ENCODE measurements at places on chromosomes 7 and 10. TPM values are rescaled to one million over a fixed set of nuclear protein-coding genes. Genes with fewer than 3 reads are reported as not detected.

- H3K4me1 ChIP-seq: peaks cover 2% of the 10 kb centered on the region
- no peak overlapping the region for H3K27ac ChIP-seq
- no peaks in the 10 kb centered on the region for H3K36me3 ChIP-seq
- no peak for DNase-seq
These were observed 17.2 kb downstream of the PILRA start for GRCh38 chr7:100390286-100391009.

DNA sequence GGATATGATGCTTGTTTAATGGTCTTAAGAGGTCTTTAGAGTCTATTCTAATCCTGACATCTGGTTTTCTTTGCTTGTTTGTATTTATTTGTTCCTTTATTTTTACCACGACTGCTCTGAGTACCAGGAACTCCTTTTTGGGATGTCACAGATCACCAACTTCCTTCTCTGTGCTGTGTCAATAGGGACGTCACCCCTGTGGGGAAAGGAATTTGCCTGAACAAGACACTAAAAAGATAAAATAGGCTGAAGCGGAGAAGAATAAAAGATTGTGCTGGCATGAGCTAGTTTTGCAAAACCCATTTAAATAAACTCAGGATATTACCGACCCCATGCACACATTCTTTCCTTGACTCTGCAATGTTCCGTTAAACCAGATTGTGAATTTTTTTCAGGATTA is 27.7 kb downstream of the MGMT start:
- peak; percentile 32 for DNase-seq
- H3K4me1 ChIP-seq: peaks cover 2% of the 10 kb centered on the region
- H3K4me3 ChIP-seq: no peak overlapping the region

- H3K36me3 ChIP-seq: no peaks in the 10 kb centered on the region
- peaks cover 5% of the 10 kb centered on the region for H3K4me1 ChIP-seq
- H3K27ac ChIP-seq: no peak overlapping the region
- H3K27me3 ChIP-seq: peaks cover 27% of the 10 kb centered on the region
- DNase-seq: peak; percentile 9
- H3K4me3 ChIP-seq: no peak overlapping the region
These were observed 39.8 kb downstream of the ZEB1 start for GRCh38 chr10:31358688-31359330.

GRCh38 chr10:100346351-100346764 is 675 bp upstream of the SCD start:
- peaks cover 5% of the 10 kb centered on the region for H3K36me3 ChIP-seq
- DNase-seq: peak; percentile 73
- H3K4me3 ChIP-seq: peak overlapping the region; percentile 74
- H3K27ac ChIP-seq: no peak overlapping the region

- H3K36me3 ChIP-seq: no peaks in the 10 kb centered on the region
- H3K27ac ChIP-seq: no peak overlapping the region
- H3K4me1 ChIP-seq: no peaks in the 10 kb centered on the region
- H3K27me3 ChIP-seq: no peaks in the 10 kb centered on the region
- no peak for DNase-seq
These were observed 125.5 kb downstream of the GRM3 start for GRCh38 chr7:86768967-86769760.

- H3K36me3 ChIP-seq: no peaks in the 10 kb centered on the region
- no peaks in the 10 kb centered on the region for H3K27me3 ChIP-seq
- H3K27ac ChIP-seq: no peak overlapping the region
- DNase-seq: no peak
- no peaks in the 10 kb centered on the region for H3K4me1 ChIP-seq
These were observed 238.0 kb upstream of the PPP2R2D start for GRCh38 chr10:131662851-131663250.

DNA sequence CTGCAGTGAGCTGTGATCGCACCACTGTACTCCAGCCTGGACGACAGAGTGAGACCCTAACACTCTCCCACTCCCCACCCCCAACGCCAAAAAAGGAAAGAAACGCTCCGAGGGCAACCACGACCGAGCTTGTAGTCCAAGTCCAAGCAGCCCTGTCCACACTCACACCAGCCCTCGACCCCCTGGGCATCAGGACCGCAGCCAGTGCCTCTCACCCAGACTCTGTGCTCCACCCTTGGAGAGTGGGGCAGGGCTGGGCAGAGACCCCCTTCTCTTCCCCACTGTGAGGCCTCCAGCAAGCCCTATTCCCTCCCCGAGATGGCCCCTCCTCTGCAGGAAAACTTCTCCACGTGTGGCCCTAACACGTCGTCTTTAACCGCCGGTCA is 82.6 kb downstream of the FOXL3 start:
- no peak overlapping the region for H3K27ac ChIP-seq
- no peak overlapping the region for H3K4me3 ChIP-seq
- H3K36me3 ChIP-seq: no peaks in the 10 kb centered on the region
- DNase-seq: no peak
- H3K27me3 ChIP-seq: no peaks in the 10 kb centered on the region

DNA sequence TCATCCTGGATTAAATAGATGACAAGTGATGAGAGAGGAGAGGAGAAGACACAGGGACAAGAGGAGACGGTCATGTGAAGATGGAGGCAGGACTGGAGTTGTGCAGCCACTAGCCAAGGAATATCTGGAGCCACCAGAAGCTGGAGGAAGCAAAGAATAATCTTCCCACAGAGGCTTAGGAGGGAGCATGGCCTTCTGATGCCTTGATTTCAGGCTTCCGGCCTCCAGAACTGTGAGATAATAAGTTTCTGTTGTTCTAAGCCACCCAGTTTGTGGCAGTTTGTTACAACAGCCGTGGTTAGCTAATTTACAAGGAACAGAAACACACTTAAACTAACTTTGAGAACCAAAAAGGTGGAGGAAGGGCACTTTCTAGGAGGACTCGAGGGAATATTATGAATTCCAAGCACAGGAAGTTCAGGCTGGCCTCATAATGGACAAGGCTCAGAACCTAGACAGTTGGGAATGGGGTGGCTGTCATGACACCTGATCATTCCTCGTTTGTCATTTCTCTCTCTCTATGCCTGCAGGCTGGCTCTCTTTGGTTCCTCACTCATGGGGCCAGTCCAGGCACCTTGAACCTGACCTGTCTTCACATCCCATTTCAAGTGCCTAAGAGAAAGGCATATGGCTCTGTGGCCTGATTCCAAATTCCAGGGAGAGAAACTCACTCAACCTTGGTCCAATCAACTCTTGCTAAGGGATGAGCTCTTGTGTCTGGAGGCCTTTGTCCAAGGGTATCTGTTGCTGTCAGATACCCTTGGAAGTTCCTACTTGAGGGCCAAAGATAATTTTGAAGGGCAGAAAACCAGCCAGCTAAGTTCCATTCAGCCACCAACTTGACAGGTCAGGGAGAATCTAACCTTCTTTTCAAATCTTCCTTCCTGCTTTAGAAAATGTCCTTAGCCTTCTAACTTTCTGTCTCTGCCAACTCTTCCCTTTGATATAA is 33.5 kb upstream of the PDZD8 start:
- no peaks in the 10 kb centered on the region for H3K27me3 ChIP-seq
- H3K36me3 ChIP-seq: no peaks in the 10 kb centered on the region
- no peak for DNase-seq
- H3K4me1 ChIP-seq: no peaks in the 10 kb centered on the region

DNA sequence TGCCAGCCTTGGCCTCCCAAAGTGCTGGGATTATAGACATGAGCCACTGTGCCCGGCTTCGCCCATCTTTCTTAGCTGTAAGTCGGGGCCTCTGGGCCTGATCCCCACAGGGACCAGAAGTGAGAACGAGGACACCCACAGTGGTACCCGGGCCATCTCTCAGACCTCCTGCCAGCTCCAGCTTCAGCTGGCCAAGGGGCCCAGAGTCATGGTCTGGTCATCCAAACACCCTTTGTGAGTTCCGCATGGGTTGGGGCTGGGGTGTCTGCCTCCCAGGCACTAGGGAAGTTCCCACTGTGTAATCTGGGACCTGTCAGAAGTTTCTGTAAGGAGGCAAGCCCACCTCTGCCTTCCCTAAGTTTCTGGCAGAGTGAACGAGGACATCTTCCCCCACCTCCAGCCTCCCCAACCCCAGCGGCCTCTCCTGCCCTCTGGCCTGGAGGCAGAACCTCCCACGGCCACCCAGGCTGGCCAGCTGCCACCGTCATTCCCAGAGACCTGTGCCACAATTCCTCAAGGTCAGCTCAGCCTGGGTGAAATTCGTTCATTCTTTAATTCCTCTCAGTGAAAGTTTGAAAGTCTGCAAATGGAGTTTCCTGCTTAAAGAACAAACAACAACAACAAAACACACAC is 19.5 kb upstream of the FOXL3 start:
- no peaks in the 10 kb centered on the region for H3K36me3 ChIP-seq
- no peak overlapping the region for H3K4me3 ChIP-seq
- no peak for DNase-seq
- H3K27ac ChIP-seq: no peak overlapping the region

DNA sequence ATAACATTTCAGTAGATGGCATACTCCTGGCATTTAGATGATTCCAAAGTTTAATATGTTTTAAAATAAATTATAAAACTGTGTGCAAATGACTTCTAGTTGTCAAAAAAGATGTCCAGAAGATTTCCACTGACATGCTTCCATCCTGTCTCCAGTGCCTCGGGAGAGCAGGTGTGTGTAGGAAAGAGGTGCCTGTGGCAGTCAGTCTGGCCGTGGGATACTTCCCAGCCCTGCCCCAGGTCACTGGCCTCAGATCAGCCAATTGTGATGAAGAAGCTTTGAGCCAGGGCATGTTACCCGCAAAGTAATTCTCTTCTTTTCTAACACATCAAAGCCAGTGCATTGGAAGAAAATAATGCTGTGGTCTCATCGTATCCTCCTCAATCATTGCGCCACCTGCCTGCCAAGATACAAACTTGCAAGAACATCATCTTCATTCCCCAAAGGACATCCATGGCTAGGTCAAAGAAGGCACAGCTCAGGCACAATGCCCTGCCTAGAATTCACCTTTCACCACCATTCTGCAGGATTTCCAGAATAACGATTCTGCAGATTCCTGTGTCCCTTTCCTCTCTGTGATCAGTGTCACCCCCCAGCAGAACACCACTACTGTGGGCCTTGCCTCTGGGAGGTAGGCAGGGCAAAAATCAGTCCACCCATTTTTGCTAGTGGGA is 6.3 kb upstream of the KCNMA1 start:
- no peaks in the 10 kb centered on the region for H3K4me1 ChIP-seq
- H3K36me3 ChIP-seq: no peaks in the 10 kb centered on the region
- H3K27me3 ChIP-seq: peaks cover 7% of the 10 kb centered on the region
- DNase-seq: peak; percentile 47
- no peak overlapping the region for H3K4me3 ChIP-seq

- no peak overlapping the region for H3K27ac ChIP-seq
- H3K27me3 ChIP-seq: no peaks in the 10 kb centered on the region
- no peaks in the 10 kb centered on the region for H3K4me1 ChIP-seq
- no peak for DNase-seq
These were observed 236.2 kb downstream of the FGFR2 start for GRCh38 chr10:121362026-121362425.

- H3K27ac ChIP-seq: no peak overlapping the region
- no peaks in the 10 kb centered on the region for H3K36me3 ChIP-seq
- H3K4me1 ChIP-seq: no peaks in the 10 kb centered on the region
These were observed 353.1 kb downstream of the GATA3 start for GRCh38 chr10:8407501-8408021.

DNA sequence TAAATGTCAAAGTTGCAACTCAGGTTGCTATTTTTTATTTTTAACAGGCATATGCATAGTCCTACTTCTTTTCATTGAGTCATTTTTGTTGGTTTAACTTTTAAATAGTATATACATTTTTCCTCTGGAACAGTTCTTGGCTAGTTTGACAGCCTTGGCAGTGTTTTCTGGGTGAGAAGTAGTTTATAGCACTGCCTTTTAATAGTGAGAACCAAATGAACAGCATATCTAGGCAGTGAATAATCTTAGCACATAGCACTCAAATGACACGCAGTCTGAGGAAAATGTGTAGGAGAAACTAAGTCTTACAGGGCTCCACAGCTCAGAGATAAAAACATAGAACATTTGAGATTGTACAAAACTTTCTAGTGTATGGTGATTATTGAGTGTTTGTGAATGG is 265.5 kb upstream of the POT1 start:
- no peak overlapping the region for H3K4me3 ChIP-seq
- H3K27ac ChIP-seq: no peak overlapping the region
- DNase-seq: no peak
- H3K36me3 ChIP-seq: no peaks in the 10 kb centered on the region
- no peaks in the 10 kb centered on the region for H3K4me1 ChIP-seq

DNA sequence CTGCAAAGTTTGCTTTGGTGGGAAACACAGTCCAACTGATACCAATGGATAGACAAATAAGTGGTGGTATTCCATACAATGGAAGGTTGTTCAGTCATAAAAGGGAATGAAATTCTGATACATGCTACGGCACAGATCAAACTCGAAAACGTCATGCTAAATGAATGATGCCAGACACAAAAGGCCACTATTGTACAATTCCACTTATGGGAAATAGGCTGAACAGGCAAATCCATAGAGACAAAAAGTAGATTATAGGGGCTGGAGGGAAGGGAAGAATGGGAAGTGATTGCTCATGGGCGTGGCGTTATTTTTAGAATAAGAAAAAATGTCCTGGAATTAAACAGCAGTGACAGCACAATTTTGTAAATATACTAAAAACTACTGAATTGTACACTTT is 66.0 kb upstream of the FOXK1 start:
- H3K4me1 ChIP-seq: no peaks in the 10 kb centered on the region
- no peaks in the 10 kb centered on the region for H3K27me3 ChIP-seq
- no peak overlapping the region for H3K27ac ChIP-seq
- no peaks in the 10 kb centered on the region for H3K36me3 ChIP-seq
- DNase-seq: no peak

- peaks cover 47% of the 10 kb centered on the region for H3K4me1 ChIP-seq
- no peak overlapping the region for H3K4me3 ChIP-seq
These were observed 44.2 kb downstream of the ZMIZ1 start for GRCh38 chr10:79112881-79113431.

DNA sequence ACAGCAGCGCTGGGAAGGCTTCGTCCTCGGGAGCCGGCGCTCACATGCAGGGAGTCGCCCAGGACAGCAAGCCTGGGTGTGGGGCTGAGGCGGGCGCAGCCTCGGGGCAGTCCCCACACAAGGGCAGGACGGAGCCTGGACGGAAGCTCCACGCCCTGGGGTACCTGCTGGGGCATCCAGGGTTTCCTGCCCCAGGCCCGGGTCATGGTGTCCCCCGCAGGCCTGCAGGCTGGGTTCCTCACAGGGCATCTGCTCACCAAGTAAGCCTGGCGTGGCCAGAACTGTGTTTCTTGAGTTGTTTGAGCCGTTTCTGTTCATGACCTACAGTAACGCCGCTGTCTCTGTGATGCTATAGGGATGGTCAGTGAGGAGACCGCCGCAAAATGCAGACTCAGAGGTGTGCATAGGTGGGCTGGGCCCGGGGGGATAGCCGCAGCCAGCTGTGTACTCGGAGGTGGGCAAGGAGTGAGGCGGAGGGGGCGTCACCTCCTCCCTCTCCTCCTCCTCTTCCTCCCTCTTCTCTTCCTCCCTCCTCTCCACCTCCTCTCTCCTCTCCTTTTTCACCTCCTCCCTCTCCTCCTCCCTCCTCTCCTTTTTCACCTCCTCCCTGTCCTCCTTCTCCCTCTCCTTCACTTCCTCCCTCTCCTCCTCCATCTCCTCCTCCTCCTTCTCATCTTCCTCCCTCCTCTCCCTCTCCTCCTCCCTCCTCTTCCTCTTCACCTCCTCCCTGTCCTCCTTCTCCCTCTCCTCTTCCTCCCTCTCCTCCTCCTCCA is 438.9 kb downstream of the DNAJB6 start:
- no peak for DNase-seq
- no peaks in the 10 kb centered on the region for H3K36me3 ChIP-seq
- no peaks in the 10 kb centered on the region for H3K4me1 ChIP-seq
- H3K27me3 ChIP-seq: peaks cover 6% of the 10 kb centered on the region
- no peak overlapping the region for H3K27ac ChIP-seq

- H3K27me3 ChIP-seq: no peaks in the 10 kb centered on the region
- DNase-seq: peak; percentile 63
- H3K27ac ChIP-seq: peak overlapping the region; percentile 21
- H3K36me3 ChIP-seq: no peaks in the 10 kb centered on the region
- no peak overlapping the region for H3K4me3 ChIP-seq
These were observed 72.6 kb downstream of the FOXL3 start for GRCh38 chr7:362402-363096.

Gene CFAP58
- 5.0 TPM for total RNA-seq

Gene VWA2
- total RNA-seq: 13.7 TPM

Gene RBM20
- total RNA-seq: 1.0 TPM

Gene C10orf90
- not detected for total RNA-seq

Gene MSMB
- total RNA-seq: 0.64 TPM
